ENCODE measurements at places on chromosomes 3 and 15.
A peak's percentile ranks its signal among the peaks of the same experiment; 100 is the strongest.

DNA sequence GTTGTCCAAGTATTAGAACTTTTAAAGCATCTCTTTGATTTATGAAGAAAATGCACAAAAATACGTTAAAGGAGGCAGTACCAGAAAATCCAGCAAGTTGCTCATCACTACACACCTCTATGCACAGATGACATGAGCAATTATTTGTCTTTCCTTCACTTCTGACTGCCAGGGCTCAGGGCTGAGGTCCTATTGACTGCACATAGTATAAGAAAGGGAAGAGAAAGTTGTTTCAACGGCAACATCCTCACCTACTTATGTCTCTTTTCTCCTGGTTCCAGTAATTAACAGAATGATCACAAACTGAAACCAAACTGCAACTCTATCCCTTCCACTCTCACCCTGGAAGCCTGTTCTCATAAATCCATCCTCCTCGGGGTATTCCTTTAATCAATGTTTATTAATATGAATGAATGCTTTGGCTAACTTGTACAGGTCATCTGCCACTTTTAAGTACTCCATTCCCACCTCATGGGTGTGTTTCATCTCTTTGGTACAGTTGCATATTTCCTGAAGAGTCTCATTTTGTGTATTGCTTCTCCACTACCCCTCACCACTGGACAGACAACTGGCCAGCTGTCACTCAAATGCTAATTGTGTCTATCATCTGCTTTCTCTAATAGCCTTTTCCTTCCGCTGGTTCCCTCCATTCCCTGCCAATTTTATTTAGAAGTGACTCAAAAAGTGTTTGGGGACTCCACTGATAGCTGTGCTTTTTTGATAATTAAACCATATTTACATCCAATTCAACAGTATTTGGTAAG lies 34.5 kb downstream of the RAB27A start:
- no peak for DNase-seq

- no peak for DNase-seq
Observed at GRCh38 chr3:189914799-189915198, 205.9 kb downstream of the P3H2 start.

DNA sequence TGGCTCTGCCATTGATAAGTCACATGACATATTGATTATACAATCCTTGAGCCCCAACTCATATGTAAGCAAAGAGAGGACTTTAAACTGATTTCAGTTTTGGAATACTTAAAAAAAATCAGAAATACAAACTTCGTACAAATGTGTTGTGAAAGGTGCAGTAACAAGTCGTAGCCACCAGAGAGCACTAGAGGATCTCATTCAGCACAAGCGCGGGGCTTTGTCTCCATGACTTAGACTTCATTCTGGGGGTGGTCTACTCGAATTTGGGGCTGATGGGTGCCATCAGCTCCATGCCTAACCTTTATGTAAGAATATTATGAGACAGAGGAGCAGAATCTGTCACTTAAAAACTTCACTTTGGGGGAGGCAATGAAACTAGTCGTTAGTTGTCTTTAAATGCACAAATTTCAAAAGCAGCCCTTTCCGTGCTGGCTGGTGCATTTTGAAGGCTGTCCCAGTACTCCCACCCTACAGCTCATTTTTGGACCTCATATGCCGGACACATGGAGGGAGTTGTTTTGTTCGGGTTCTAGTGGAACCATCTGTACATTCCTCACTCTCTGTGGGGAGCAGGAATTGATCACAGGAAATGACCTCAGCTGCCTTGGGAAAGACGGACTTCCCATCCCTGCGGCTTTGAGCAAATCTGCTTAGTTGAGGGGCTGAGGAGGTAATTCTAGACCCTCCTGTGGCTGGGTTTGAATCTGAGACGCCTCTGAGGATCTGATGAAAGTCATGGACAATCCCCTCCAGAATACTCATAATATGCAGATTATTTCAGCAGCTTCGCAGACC lies 27.5 kb upstream of the MASP1 start:
- DNase-seq: peak; percentile 21

GRCh38 chr3:98259-98654 lies 98.3 kb upstream of the CHL1 start:
- no peak for DNase-seq

- no peak for DNase-seq
Observed at GRCh38 chr15:80730926-80731325, 35.8 kb downstream of the ABHD17C start.

DNA sequence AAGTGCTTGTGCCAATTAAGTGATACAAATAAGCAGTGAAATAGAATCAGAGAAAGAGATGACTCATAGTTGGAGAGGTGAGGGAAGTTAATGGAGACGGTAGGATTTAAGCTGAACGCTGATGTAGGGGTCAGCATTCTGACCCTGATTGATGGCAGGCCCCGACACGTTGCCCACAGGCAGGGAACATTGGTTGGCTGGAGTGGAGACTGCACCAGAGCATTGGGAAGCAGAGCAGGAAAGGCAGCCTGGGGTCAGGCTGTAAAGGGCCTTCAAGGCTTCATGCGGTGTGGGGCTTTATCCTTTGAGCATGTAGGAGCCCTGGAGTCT lies 68.6 kb downstream of the DCUN1D1 start:
- DNase-seq: no peak

DNA sequence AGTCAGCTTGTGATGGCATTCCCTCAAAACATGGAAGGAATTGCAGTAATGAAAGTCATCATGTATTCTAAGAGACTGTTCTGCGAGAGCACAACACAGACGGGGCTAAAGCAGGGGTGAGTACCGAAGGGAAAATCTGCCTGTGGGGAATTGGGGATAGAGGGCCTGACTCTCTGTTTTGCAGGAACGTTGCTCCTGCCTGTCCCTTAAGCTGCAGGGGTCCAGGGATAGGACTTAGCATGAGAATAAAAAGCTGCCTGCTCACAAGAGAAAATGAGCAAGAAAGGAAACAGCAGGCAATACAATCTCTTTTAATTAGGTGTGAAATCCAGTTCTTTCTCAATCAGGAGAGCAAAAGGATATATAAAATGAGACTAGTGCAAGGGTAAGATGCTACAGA lies 62.2 kb downstream of the TIGIT start:
- no peak for DNase-seq

DNA sequence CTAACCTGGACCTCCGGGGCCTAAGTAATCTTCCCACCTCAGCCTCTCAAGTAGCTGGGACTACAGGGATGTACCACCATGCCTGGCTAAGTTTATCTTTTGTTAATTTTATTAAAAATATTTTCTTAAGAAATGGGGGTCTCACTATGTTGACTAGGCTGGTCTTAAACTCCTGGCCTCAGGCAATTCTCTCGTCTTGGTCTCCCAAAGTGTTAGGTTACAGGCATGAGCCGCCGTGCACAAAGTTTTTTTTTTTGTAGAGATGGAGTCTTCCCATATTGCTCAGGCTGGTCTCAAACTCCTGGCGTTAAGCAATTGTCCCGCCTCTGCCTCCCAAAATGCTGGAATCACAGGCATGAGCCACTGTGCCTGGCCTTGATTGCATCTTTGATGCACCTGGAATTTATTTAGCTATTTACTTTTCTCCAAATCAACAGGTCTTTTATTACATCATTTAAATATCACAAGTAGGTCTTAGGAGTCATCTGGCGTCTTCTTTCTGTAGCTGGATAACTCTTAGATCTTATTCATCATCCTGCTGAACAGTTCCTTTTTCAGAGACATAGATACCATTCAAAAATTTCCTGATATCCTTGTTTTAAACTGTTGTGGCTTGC lies 7.8 kb upstream of the MAP2K1 start:
- DNase-seq: no peak

GRCh38 chr3:129688271-129688895 lies 81.9 kb upstream of the PLXND1 start:
- no peak for DNase-seq

- no peak for DNase-seq
Observed at GRCh38 chr3:33023176-33024136, 72.0 kb downstream of the CCR4 start.

DNA sequence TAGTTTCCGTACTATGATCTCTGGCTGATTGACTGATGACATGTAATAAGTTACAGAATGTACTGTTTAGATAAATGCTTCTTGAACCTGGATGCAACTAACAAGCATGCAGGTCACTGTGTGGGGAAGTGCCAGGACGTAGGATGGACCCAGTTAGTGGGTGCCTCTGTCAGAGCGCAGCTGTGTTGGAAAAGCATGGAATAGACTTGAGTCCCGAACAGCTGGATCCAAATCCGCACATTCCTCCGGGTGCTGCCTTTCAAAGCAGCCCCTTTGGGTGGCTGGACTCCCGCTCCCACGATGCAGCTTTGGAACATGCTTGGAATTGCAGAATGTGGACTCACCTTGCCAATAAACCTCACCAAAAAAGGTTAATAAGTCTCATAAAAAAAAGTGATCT lies 35.5 kb upstream of the ALDH1A3 start:
- no peak for DNase-seq

- DNase-seq: no peak
Observed at GRCh38 chr15:71506946-71507345, 303.4 kb upstream of the NR2E3 start.

DNA sequence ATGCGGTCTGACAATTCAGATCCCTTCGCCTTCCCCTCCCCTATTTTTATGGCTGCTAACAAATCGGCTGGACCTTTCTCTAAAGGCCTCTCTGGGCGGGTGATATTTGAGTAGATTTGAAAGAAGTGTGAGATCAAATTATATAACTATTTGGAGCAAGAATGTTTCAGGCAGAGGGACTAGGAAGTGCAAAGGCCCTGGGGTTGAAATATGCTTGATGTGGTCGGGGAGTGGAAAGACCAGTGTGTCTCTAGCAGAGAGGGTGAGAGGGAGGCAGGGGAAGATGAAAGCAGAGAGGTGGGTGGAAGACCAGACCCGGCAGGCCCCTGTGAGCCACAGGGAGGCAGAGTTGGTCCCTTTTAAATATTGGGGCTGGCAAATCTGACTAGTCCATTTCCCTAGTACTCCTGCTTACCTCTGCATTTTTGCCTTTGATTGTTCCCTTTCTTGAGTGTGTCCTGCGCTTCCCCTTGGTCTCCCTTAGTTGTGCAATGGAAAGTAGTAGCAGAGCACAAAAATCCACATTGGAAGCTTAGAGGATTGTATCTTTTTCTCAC lies 32.3 kb downstream of the SLCO3A1 start:
- no peak for DNase-seq

- DNase-seq: no peak
Observed at GRCh38 chr15:48282216-48282615, 49.0 kb upstream of the DUT start.

Measured in stimulated activated CD4-positive, alpha-beta T cell treated with anti-CD3 and anti-CD28 coated beads, Interleukin-4, amount 100 ng/mL, for 48 hours (primary cell).